Right ventricle myocardium superior (tissue), 1 donor: ENCODE measurements at places on chromosomes 4 and X.

GRCh38 chr4:173684223-173684622 is 154.2 kb upstream of the HAND2 start:
- no peak for DNase-seq

- DNase-seq = no peak
These were observed 50.9 kb downstream of the TSPAN7 start for GRCh38 chrX:38612281-38612680.

- no peak for DNase-seq
These were observed 9.4 kb downstream of the IL15 start for GRCh38 chr4:141645611-141646340.

GRCh38 chrX:148310426-148311165 is 189.8 kb upstream of the AFF2 start:
- DNase-seq = no peak

DNA sequence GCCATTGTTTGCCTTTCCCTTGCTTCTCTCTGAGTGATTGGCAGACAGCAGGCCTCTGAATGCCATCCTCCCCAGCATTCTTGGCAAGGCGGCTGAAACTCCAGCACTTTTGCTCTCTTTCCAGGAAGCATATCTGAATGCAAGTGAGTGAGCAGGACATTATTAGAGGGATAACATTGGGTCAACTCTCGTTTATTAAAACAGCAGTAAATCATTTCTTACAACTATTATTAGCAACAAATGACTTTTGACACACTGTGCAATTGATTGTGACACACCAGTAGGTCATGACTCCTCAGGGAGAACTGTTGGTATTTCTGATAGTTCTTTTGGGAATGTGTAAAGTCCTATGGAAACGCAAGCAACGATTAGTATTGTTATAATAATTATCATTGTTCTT is 103.8 kb downstream of the EFNB1 start:
- no peak for DNase-seq

GRCh38 chrX:24306440-24306839 is 7.4 kb downstream of the SUPT20HL2 start:
- no peak for DNase-seq

GRCh38 chr4:33722800-33723516 is 2521.4 kb downstream of the ARAP2 start:
- no peak for DNase-seq

GRCh38 chr4:40331101-40331745 is 3.9 kb upstream of the CHRNA9 start:
- DNase-seq = no peak

GRCh38 chrX:135477576-135477975 is 42.9 kb upstream of the INTS6L start:
- peak; percentile 63 for DNase-seq

- peak; percentile 40 for DNase-seq
These were observed 25.8 kb downstream of the RGS12 start for GRCh38 chr4:3318561-3319021.

GRCh38 chr4:65893957-65894755 is 223.9 kb upstream of the EPHA5 start:
- no peak for DNase-seq

DNA sequence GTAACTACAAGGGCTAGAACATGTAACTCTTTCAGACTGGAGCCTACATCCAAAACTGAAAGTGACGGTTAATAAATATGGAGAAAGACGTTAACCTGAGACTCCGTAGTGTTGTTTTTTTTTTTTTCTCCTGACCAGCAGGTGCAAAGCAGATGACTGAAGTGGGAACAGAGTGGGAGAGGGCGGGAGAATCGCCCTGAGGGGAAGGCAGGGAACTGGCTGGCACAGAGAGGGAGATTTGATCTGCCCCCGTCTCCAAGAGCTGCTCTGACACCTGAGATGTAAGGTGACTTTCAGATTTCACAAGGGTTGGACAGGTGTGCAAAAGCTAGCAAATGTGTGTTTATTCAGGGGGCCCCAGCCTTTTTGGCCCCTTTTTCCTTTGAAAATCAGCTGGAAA is 180.2 kb downstream of the PALLD start:
- DNase-seq = no peak

DNA sequence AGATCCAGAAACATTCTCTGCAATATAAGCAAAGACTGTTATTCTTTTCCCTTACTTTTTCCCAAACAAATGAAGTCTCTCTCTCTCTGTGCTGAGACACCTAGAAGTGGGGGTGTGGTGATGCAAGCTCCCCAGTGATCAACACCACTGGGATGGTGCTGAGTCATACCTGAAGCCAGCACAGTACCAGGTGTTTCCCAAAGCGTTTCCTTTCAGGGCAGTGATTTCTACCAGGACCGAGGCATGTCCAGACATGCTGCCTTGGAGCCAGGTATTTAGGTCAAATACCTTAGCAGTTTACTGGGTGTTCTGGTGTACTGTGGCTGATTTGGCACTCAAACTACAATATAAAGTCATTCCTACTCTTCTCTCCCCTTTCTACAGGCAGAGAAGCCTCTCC is 726.5 kb downstream of the FAM133A start:
- DNase-seq = no peak

GRCh38 chr4:38411981-38412536 is 251.9 kb upstream of the KLF3 start:
- peak; percentile 47 for DNase-seq

DNA sequence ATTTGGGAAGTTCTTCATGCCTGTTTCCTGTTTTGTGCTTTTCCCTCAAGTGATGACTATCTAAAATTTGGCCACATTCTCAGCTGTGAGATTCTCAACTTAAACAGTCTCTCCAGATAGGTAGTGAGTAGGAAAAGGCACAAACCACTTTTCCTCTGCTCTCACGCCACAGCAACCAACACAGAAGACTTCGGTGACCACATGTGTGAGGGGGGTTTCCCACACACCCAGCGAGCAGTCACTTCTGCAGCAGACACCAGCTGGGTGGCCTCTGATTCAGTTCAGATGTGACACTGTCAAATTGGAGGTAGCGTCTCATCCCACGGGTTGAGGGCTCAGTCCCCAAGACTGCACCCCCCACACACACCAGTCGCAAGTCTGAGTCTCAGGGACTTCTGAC is 25.1 kb upstream of the CLDN34 start:
- no peak for DNase-seq

DNA sequence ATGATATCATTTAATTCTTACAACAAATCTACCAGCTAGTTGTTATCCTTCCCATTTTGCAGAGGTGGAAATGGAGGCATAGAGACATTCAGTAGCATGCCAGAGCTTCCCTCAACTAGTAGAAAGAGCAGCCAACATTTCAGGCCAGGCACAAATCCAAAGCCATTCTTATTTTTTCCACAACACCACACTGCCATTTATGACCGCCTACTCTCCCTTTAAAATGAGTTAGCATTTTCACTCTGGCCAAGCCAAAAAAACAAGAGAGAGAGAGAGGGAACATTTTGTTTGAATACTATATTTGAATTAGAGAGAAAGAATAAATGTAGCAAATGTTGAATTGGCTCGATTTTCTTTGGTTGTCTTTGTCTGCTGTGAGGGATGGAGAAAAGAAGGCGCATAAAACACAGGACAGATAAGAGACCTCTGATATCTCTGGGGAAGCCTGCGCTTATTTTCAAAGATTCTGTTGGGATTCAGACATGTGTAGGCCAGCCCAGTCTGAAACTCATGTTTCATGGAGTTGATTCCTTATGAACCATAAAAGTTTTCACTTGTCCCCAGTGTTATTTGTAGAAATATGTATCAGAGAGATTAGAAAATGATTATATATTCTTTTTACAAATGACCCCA is 265.7 kb downstream of the RAB28 start:
- no peak for DNase-seq

DNA sequence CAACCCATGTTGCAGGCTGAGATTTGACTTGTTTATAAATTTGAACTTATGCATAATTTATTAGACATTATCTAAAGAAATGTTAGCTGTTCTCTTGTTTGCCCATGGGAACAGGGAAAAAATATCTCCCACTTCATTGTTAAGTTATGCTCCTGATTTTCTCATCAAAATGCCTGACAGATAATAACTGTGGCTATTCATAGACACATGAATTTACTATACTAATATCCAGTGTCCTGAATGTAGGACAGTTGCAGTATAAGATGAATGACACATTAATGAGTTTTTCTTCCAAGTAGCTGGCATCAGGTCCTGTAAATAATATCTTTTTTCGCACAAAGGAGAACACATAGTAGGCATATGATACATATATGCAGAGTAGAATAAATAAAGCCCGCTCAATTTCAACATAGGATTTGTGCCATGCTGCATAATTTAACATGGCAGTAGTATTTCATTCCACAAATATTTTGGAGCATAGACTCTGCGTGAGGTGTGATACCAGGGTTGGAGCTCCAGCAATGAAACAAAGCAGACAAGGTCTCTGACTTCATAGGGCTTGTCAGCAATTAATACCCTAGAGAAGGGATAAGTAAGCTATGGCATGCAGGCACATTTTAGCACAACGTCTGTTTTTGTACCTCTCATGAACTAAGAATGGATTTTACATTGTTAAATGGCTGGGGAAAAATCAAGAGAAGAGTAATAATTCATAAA is 40.4 kb upstream of the DDX53 start:
- DNase-seq = no peak

DNA sequence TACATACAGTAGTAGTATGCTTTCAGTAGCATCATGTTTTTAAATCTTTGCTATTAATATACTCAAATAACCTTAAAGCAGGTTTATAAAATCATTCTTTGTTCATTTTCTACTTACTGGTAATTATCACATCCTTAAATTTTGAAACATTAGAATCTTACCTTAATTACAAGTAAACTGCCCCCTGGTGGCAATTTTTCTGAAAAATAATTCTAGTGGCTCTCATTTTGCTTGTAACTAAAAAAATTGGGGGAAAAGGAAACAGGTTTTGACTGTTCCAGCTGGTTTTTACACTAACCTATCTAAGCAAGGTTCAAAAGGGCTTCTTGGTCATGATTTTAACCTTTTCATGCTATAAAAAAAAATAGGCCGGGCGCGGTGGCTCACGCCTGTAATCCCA is 18.5 kb upstream of the DCAF4L1 start:
- DNase-seq = no peak

- no peak for DNase-seq
These were observed 301.6 kb upstream of the DDX53 start for GRCh38 chrX:22698151-22698550.

GRCh38 chr4:6229095-6229494 is 28.7 kb upstream of the JAKMIP1 start:
- DNase-seq = no peak

DNA sequence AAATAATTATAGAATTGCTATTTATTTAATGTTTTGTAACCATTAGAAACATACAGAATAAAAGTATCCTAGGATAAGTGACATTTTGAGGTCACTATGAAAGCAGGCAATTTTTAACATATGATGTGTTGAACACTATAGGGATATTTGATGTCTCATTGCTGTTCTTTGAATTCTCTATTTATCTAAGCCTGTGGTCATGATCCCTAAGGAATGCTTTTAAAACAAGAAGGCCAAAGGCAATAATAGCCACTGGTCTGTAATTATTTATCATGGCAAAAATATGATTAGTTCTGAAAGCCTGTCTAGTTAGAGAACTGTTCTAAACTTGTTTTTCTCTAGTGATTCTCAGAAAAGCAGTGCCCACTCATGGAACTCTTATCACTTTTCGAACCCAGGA is 186.6 kb downstream of the RPA4 start:
- no peak for DNase-seq

DNA sequence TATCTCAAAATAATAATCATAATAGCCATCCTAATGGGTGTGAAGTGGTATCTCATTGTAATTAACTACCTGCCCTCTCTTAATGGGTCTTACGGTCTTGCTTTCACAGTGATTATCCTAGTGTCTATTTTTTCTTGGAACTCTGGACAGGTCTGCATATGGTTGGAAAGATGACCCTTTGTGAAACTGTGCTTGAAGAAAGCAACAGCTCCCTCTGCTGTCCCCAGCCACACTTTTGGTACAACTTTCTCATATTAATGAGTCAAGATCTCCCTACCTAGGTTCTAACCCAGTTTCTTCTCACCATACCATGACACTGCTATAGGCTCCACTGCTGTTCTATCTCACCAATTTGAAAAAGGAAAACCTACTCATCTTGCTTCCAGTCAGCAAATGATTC is 2.4 kb downstream of the TFDP3 start:
- no peak for DNase-seq

- no peak for DNase-seq
These were observed 88.8 kb upstream of the KDR start for GRCh38 chr4:55214172-55214571.

GRCh38 chrX:3215249-3215648 is 131.2 kb downstream of the MXRA5 start:
- DNase-seq = no peak

DNA sequence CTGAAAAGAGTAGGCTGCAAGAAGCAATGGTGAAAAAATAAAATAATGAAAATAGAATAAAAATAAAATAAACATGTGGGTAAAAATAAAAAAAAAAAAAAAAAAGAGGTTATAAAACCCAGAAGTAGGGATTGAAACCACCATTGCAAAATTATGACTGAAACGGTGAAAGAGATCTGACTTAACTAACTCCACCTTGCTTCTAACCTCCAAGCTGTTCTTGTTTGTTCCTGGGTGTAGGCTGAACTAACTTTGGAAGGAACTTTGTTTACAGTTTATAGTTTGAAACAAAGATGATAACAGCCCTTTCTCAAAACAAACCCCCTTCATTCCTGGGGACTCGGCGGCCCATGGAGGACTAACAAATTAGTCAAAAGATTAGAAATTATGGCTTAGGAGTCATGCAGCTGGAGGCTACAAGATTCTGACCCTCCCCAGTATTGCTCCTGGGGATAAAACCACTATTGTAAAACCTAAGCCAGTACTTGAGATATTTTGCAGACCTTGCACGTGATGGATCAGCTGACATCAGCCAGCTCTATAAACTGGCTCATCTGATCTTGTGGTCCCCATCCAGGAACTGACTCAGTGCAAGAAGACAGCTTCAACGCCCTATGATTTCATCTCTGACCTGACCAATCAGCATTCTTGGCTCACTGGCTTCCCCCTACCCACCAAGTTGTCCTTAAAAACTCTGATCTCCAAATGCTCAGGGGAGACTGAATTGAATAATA is 30.4 kb downstream of the DDX60L start:
- DNase-seq = no peak

DNA sequence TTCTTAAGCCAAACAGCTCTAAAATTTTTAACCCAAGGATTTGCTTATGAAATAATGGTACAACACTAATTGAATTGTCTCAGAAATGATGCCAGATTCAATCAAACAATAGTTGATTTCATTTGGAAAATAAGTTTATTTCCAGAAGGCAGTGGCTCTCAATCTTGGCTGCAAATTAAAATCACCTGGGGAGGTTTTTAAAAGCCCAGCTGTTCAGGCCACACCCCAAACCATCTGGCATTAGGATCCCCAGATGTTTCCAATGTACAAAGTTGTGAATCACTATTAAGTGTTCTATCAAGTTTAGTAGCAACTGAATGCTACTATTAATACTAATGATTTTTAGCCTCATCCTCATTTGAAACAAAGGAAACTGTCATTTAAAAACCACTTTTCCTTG is 22.2 kb downstream of the TMEM184C start:
- DNase-seq = no peak

DNA sequence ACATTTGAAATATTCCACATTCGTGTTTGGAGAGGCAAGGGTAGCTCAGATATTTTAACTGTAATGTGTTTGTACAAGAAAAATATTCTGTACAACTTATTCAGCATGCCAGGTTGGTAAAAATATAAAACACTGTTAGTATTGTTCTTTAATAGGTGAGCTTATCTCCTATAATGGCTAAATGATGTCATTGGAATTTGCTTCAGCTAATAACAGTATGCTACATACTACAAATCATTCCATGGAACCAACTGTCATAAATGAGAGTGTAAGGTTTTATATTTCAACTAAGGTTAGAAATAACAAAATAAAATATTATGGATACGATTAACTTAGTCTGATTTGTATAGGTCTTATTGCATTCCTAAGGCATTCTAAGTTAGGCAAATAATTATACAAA is 206.6 kb downstream of the ADGRL3 start:
- no peak for DNase-seq
